ENCODE measurements at places on chromosomes 7 and 10.

GRCh38 chr10:57338823-57339558, 928.7 kb downstream of the IPMK start:
- DNase-seq, result peak; percentile 2

GRCh38 chr10:26528715-26529393, 90.7 kb downstream of the APBB1IP start:
- no peak for DNase-seq

DNA sequence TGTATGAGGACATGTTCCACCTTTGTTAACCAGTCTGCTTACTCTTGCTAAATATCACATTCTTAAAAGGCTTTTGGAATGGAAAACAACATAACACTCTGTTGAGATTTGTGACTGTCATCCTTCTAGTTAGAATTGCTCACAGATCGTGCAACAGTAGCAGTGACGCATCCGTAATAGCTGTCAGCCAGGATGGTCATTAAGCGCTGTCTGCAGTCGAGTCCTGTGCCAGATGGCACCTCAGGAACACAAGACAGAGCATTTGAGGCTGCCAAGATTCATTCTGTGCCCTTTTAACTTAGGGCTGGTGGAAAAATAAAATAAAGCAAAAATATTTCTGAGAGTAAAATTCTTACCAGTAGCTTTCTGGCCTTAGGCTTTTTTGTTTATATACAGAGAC, 348.6 kb downstream of the ANKRD7 start:
- no peak for DNase-seq

GRCh38 chr10:90860790-90861189, 3.0 kb upstream of the HTR7 start:
- DNase-seq, result no peak

DNA sequence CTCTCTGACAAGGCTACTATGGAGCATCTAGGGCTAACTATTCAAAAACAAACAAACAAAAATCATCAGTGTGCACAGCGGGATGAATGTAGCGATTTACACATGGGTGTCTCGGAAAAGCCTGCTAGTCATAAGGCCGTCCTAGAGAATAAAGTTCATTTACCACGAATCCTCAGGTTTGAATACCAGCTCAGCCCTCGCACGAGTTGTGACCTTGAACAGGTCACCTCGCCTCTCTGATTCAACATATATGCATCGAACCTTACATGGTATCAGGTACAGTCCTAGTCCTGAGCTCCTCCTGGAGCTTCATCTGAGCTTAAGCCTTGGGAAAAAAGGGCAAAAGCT, 572 bp downstream of the ATP5MF start:
- DNase-seq, result no peak

GRCh38 chr7:24477398-24478136, 95.7 kb upstream of the PALS2 start:
- DNase-seq, result no peak

DNA sequence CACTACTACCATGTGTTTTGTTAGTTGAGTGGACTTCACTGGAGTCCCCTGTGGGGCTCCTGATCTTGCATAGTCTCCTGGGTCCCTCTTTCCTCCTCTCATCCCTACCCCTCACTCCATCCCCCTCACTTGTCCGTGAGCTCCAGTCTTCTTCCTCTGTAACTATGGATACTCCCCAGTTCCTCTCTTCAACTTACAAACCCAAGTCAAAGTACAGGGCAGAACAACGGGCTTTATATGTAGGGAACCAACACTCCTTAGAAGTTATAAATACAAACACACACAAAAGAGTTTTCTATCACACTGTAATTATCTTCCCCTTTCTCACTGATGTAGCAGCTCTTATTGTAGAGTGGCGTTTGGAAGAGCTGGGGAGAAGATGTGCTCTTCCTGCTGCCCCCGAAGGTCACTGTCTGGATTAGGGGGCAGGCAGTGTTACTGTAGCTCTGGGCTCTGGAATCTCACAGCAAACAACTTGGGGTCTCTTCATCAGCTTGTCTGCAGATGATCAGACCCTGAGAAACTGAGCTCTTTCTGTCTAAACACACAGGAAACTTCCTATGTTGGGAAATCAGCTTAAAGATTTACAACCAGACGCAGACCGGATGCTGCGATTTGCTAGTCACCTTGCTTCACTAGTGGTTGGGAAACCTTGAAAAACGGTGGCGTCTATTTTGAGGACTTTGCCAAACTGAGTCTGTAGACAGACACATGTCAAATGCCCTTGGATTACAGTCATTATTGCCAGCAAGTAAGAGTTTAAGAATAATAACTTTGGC, 13.6 kb downstream of the SNX10 start:
- DNase-seq, result peak; percentile 14

DNA sequence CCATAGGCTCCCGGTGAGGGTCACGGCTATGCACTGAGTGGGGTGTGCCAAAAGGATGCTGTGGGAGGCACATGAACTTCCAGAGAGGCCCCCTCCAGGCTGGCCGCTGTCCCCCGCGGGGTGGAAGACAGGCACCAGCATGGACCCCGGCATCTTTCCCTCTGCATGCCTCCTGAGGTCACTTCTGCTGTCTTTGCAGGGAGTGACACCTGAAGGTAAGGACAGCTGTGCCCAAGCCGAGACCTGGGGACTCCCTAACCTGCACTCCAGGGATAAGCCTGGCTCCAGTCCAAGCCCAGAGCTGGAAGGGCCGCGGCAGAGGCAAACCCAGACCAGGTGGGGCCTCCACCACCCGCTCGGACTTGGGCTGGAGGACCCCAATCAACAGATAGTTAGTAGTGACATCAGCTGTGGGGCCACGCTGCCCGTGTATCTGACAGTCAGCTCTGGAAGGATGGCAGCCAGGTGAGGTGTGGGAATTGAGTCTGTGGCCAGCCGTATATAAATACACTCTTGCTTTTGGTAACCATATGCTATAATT, 340.7 kb upstream of the MKI67 start:
- no peak for DNase-seq

DNA sequence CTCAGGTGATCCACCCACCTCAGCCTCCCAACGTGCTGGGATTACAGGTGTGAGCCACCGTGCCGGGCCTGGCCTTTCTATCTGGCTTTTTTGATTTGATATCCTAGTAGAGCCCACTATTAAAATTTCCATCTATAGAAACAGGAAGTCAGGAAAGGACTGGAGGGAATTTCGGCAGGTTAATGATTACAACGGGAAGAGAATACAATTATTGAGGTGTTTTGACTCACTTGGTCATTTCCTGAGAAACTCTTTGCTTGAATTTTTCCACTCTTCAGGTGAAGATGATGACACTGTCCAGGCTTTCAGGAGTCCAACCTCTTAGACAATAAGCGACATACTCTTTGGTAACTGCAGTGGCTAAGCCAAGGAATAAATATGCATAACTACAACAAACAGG, 1.1 kb upstream of the MKLN1 start:
- no peak for DNase-seq

- DNase-seq, result no peak
These were observed 1.7 kb downstream of the ELFN1 start for GRCh38 chr7:1671594-1672451.

- no peak for DNase-seq
These were observed 87.9 kb downstream of the RNF216 start for GRCh38 chr7:5693529-5693928.

- DNase-seq, result no peak
These were observed 21.7 kb downstream of the DOCK4 start for GRCh38 chr7:112184455-112184854.

DNA sequence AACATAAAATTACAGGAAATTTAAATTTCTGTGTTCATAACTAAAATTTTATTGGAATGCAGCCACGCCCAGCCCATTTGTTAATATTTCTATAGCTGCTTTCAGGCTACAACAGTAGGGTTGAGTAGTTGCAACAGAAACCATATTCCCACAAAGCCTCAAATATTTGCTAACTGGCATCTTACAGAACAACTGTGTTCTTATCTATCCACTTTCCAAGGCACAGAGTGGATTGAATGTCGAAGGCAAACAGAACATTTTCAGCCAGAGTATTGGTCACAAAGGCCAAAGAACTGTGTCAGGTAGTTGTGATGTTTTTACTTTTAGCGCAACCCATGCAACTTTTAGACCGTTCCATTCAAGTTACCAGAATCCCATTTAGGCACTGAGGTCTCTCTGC, 51.1 kb upstream of the OPN4 start:
- no peak for DNase-seq

GRCh38 chr7:151818674-151819519, 58.0 kb downstream of the PRKAG2 start:
- DNase-seq, result no peak

- DNase-seq, result no peak
These were observed 115.1 kb upstream of the ANTXRL start for GRCh38 chr10:46171661-46172060.

DNA sequence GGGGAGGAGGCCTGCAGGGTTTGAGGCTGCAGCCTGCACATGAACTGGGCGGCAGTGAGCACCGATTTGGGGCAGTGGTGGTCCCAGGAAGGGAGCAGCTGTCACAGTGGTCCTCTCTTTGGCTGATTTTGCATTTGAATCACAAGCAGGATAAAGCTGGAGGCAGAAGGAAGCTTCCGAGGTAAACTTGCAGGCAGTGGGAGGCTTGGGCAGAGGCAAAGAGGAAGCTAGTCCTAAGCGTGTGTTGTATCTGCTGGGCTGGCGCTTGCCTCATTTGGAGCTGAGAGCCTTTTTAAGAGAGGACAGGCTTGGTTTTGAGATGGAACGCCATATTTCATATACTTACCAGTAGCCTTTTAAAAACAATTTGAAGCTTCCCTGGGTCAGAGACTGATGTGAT, 177.2 kb upstream of the PODXL start:
- DNase-seq, result no peak

DNA sequence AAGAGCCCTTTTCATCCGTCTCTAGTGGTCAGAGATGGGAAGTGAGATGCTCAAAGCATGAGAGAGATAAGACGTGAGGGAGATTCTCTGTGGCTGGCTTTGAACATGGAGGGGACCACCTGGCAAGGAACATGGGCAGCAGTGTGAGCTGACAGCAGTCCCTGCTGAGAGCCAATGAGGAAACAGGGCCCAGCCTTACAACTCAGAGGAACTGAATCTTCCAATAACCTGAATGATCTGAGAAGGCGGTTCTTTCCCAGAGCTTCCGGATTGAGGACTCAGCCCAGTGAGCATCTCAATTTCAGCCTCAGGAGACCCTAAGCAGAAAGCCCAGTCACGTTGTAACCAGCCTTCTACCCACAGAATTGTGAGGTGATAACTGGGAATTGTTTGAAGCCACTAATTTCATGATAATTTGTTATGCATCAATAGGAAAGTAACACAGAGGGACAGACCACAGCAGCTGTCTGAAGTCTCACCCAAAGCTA, 33.9 kb upstream of the IKZF1 start:
- no peak for DNase-seq

DNA sequence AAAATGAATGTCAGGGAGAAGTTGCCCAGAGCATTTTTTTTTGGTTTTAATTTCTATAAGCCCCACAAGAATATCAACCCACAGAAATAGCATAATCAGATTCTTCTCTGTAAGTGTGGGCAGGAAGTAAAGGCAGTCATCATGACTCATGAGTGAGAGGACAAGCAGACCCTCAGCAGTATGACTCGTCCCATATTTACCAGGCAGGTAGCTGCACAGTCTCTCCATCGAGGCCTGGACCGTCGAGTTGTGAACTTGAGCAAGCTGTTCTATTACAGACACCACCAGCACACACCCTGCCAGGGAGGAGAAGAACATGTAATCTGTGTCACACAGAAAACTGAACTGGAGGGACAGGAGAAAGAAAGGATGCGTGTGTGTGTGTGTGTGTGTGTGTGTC, 37.8 kb downstream of the AOAH start:
- DNase-seq, result peak; percentile 62

GRCh38 chr7:151692721-151693120, 173.0 kb upstream of the RHEB start:
- DNase-seq, result no peak

DNA sequence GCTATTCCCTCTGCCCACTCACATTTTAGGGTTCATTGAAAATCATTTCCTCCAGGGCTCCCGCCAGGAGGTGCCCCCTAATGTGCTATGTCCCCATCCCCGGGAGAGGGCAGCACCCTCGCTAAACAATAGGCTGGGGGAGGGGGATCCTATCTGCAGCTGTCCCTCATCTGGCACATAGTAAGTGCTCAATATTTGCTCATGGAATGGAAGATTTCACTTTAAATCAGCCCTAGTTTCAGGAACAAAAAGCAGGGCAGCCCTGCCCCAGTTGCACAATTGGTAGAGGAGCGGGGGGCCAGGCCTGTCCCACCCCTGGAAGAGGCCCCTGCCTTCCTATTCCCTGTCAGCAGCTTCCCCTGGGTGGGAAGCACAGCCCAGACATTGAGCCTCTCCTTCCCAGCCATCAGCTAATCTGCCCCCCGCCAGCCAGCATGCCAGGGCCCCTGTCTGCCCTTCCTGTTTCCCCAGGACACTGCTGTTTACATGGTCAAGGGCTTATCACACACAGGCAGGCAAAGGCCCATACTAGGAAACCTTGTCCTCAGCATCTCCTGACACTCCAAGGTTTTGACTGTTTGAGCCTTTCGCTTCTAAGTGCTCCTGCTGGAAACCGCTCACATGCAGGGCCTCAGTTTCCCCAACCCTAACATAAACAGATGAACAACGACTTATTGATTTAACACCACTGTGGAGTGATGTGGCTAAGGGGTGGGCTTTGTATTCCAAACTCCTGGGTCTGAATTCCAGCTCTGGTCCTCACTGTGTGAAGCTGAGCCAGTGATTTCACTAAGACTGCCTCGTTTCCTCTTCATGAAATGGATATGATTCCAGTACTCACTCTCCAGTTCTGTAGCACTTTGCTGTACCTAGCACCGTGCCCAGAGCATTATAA, 130.7 kb upstream of the ZMIZ1 start:
- DNase-seq, result peak; percentile 21

Data from activated naive CD8-positive, alpha-beta T cell treated with anti-CD3 and anti-CD28 coated beads, Interleukin-2, amount 50 U/mL, for 24 hours (primary cell).